NCI-H2171 (cell line): ENCODE measurements at places on chromosomes 5 and 9.

DNA sequence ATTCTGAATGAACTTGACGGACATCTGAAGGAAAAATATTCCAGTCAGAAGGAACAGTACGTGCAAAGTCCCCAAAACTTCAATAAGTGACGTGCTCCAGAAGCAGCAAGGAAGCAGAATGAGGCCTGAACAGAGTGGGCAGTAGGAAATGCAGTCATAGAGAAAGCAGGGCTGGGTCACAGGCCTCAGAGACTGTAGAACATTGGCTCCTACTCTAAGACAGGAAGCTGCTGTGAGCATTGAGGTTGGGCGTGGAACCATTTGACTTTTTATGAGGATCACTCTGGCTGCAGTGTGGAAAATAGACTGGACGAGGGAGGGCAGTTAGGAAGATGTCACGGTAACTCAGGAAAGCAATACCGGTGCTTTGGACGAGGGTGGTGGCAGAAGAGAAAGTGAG is 64.0 kb downstream of the DOCK8 start:
- DNase-seq, result no peak

DNA sequence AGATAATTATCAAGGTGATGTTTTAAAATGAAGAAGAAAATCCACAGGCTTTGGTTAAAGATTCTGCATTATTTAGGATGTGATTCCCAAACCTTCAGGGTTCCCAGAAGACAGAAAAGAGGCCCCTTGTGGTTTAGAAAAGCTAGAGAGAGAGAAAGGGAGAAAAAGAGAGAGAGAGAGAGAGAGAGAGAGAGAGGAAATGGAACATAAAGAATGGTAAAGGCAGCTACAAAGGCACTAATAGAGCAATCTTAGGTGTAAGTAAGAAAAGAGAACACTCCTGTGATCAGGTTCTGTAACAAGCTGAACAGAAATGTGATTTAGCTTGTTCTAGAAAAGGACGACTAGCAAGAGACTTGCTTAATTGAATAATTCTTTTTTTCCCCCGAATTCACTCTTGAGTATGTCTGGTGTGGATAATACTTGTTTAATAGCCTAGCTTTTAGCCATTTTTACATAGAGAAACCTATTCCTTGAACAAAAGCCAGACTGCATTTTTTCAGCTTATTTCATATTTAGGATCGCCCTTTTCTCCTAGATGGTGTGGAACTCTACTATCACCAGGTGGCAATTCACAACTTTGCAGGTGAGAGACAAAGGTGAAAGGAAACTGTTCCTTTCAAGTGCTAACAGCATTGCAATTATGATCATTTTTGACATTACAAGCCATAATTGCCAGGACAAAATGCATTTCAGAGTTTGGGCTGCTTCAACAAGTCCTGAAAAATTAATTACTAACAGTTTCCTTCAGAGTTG is 57.6 kb upstream of the SH3GL2 start:
- DNase-seq, result no peak

- no peak for DNase-seq
Observed at GRCh38 chr5:90967443-90967842, 408.8 kb downstream of the ADGRV1 start.

GRCh38 chr5:160152901-160153300 is 33.7 kb upstream of the PWWP2A start:
- no peak for DNase-seq

DNA sequence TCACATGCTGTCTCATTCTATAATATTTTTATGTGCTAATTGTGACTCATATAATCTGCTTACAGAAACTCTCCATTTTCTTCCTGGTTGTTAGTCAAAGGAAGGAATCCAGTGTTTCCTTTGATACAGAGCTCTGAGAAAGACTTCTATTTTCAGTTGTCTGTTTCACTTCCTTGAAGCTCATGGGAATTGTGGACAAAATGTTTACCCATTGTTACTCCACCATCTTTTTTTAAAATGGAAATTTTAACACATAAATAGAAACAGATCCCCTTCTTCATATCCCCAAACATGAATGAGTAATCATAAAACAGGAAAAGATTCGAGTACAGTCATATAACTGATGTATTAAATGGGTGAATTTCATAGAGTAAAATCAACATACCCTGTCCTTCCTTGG is 42.0 kb upstream of the KCNN2 start:
- no peak for DNase-seq

DNA sequence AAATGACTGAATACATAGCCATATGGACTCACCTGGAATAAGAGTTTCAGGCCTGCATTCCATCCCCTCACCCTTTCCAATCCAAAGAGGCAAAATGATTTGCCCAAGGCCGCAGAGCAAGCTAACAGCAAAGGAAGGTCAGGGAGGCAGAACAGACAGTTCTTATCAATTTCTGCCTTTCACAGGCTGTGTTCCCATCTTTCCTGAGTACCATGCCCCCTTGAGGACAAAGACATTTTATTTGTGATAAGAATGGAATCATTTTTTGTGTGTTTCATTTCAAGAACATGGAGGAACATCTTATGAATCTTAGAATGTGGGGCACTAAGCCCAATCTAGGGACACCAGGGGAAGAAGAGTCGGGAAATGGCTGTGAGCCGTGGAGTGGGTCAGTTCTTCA is 13.9 kb downstream of the LHFPL2 start:
- DNase-seq, result no peak

GRCh38 chr5:65475336-65475735 is 6.4 kb downstream of the ADAMTS6 start:
- DNase-seq, result no peak

DNA sequence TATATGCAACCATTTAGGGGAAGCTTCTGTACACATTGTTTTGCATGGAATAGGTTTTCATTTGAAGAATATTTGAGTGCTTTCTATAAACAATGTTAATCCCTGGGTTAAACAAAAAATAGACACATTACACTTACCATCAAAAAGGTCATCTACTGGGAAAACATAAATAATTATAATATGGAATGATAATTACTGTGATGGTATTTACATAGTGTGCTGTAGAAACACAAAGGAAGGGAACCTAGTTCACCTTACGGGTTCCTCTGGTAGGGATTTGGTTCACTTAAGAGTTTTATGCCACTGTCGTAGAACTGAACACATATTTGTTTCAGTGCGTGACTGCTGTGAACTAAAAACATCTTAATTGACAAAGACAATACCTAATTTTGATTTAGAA is 44.9 kb downstream of the SLC44A1 start:
- no peak for DNase-seq

DNA sequence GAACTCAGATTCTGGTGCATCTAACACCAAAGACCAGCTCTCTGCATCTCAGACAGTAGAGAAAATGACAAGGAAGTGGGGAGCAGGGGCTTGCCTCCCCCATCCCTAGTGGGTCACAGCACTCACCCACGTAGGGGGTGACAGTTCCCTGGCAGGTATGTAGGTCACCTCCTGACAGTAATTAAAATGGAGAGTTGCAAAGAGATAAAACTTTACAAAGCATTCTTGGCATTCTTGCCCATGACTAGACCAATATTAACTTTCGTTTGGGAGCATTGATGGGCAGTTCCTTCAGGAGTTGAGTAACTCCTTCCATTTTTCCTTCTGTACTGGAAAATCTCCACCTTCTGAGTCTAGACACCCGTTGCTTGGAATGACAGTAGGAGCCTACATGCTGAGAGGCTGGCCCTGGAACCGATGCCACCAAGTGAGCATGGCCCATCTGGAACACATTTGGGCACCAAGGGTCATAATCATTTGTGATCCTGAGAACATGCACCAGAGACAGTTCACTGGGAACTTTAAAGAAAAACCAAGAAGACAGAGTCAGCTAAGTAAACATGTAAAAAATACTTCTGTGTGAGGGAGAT is 81.5 kb upstream of the MSX2 start:
- no peak for DNase-seq

- no peak for DNase-seq
Observed at GRCh38 chr5:157306081-157306480, 40.2 kb downstream of the CYFIP2 start.

- DNase-seq, result no peak
Observed at GRCh38 chr9:117636681-117637080, 67.5 kb upstream of the TLR4 start.

DNA sequence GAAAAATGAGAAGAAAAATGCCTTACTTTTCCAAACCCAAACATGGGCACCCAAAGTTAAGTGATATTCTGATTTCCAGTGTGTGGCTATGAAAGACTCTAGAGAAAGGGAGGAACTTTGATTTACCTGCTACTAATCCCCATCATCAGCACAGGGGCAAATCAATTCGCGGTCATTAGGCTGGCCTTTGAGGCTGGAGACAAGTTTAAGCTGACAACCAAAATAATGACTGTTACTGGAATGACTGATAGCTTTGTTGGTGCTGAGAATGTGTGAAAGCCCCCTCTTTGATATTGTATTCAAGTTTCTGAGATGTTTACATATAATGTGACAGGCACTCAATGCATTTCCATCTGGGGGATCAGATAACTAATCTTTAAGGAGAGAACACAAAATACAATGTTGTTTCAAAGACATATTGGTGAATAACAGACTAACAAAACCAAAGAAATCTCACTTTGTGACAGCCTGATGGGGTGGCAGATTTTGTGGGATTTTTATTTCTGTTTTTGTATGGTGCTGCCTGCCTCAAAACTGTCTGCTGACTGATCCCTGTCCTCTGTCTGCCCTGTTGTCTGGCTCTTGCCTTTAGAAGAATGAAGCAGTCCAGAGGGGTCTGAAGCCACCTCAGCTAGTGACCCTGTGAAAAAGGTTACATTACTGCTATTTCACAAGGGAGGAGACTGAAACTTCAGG is 12.6 kb upstream of the INSYN2B start:
- DNase-seq, result no peak

GRCh38 chr5:179413086-179413690 is 67.9 kb upstream of the ADAMTS2 start:
- DNase-seq, result no peak

- no peak for DNase-seq
Observed at GRCh38 chr5:44907396-44907795, 98.6 kb downstream of the MRPS30 start.

GRCh38 chr9:137029058-137029936 is 1.3 kb upstream of the ABCA2 start:
- no peak for DNase-seq

DNA sequence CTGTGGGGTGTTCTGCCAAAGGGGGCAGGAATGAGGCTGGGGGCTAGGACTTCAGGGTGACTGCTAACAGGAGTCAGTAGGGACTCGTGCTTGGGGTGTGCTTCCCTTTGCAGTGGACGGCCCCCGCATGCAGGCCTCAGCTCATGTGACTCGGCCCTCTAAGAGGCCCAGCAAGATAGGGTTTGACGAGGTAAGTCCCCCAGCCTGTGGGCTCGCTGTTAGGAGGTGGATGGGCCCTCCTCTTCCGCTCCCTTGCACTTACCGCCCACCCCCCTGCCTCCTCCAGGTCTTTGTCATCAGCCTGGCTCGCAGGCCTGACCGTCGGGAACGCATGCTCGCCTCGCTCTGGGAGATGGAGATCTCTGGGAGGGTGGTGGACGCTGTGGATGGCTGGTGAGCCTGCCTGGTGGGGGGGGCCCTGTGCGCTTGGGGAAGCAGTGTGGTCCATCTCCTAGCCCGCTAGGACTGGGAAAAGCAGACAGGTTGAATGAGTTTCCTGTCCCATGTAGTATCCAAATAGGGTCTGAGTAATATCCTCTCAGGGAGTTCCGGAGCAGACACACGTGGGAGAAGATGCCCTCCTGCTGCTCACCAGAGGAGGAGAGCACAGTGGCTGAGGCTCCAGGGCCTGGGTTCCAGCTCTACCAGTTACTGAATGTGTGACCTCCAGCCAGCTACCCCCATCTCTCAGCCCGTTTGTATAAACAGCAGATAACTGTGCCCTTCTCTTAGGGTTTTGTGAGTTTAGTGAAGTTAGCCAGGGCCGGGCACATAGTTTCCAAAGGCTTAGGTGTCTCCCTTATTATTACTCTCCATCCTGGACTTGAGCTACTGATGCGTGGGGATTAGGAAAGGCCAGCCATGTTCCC is 8.2 kb downstream of the CERCAM start:
- DNase-seq, result no peak

DNA sequence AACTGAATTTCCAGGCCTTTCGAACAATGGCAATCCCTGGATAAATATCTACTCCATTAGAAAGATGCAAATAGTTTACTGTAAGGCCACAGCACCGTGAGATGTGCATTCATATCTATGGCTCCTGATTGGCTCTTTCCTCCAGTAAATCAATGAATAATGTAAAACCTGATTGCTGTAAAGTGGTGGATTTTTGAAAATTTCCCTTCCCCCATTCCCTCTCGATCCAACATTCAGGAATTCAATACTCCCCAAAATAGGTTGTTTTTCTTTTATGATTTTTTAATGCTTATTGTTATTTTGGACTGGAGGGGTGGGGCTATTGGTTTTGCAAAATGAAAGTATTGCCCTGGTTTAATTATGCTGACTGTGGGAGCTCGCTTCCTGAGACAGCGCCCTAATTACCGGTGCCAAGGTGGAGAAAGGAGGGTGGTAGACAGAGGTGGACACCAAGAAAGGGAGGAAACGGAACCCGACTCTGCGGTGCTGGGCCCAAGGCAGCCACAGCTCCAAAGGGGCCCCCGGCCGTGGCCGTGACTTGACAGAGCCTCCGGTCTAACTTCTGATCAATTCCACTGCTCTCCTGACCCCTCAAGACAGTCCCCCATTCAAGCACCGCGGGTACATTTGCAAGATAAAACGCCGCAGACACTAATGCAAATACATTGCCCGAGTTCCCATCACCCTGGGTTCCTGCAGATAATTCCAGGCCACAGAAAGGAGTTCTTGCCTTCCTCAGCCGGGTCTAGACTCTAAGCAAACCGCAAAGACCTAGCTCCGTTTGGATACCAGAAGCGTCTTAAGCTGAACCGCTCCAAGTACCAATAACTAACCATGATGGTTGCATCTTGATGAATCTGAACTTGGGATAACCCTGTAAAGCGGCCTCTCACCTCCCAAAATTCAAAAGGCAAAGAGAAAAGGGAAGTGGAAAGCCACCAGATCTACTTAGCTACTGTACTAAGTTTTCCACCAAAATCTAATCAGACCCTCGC is 211.2 kb downstream of the MEF2C start:
- no peak for DNase-seq

GRCh38 chr9:132487980-132488535 is 78.0 kb downstream of the CFAP77 start:
- DNase-seq, result no peak

DNA sequence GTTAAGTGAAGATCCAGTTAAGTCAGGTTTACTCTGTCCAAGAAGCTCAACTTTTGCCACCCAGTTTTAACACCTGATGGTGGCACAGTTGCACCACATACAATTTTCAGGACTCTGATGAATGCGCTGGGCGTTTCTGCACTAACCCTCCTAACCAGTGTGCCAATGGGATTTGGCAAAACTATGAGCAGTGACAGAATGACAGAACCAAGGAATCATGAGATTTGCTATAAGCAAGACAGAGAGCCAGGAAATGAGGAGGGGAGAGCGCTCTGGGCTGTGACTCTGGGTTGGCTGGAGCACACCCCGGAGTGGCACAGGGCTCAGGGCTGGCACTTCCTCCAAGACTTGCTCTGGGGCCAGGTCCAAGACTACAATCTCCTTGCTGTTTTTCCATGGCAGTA is 84.1 kb downstream of the SH3PXD2B start:
- no peak for DNase-seq
